Suppressor macrophage treated with lipopolysaccharide for 1 hour (primary cell): ENCODE measurements at places on chromosomes 1 and 21.
A peak's percentile ranks its signal among the peaks of the same experiment; 100 is the strongest.

GRCh38 chr1:45723248-45723930 is 27.1 kb downstream of the IPP start:
- peak; percentile 26 for DNase-seq

DNA sequence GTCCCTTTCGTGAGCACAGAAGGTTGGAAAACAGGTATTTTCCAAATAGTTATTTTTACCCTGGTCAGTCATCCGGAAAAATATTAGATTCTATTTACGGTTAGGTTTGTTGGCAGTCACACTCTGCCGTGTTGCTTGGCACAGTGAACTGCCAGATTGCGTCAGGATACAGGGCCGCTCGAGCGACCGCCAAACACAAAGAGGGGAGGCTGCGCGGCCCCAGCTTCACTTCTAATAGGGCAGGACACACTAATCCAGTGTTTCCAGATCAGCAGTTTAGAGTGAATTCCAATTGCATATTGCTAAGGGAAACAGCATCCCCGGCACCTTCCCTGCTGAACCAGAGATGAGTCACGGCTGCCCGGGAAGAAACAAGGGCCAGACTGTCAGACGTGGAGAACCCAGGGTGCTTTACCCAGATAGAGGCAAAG is 22.9 kb downstream of the UMODL1 start:
- DNase-seq = peak; percentile 66

DNA sequence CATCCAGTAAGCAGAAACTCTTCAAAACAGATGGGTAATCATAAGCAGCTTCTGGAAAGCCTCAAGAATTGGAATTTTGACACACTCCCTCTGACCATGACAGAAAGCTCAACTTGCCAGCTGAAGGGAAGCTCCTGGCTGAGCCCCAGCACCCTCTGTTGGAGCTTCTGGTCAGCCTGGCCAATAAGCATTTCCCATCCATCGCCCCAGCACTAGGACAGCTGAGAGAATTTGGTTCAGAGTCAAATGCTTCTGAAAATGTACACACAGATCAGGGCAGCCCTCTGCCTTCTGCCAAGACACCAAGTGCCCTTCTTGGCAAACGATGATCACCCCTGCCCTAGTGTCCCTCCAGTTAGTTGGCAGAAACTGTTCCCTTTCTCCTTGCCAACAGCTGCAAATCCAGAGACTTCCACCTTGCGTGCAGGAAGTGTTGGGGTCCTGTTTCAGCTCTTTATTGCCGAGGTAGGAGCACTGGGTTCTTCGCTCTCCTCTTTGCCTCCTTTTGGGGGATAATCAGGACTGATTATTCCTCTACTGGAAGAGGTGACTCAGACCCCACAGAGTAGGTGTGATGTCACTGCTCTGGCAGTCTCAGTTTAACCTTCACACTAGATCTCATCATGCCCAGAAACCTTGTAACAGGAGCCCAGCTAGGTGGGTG is 11.9 kb downstream of the PIGV start:
- DNase-seq = no peak

DNA sequence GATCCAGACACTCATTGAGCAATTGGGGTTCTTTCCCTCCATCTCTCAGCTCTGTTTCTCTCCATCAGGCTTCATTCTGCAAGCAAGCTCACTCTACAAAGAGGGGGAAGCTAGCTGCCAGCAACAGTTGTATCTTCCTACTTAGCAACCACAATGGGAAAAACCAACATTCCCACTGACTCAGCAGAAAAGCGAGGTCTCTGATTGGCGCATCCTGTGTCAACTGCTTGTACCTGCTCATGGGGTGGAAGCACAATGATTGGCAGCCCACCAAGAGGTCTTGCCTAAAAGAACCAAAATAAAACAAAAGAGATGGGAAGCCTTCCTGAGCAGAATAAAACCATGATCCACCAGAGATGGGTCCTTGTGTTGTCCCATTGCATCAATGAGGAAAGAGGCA is 4.0 kb upstream of the CDA start:
- DNase-seq = peak; percentile 58

DNA sequence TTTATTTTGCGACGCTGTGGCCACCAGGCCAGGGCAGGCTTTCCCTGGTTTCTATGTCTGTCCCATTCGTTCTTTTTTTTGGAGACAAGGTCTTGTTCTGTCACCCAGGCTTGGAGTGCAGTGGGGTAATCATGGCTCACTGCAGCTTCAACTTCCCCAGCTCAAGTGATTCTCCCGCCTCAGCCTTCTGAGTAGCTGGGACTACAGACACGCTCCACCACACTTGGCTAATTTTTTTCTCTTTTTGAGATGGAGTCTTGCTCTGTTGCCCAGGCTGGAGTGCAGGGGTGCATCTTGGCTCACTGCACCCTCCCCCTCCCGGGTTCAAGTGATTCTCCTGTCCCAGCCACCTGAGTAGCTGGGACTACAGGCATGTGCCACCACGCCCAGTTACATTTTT is 43.4 kb upstream of the WNT4 start:
- DNase-seq = no peak
